ENCODE measurements at places on chromosomes 6 and 20.

DNA sequence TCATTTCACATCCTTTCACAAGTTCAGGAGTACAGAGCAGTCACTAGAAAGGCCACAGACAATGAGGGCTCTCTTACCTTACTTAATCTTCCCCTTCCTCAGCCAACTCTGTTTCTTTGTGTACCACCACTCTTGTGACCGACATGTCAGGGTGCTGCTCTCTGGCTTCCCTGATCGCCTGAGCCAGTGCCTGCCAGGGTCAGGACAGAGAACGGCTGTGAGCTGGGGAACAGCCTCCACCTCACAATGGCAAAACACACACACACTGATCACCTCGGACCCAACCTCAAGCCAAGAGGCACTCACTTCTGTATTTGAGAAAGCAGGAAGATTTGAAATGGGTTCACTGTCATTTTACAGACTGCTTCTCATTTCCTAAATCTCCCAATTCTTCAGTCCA, 30.8 kb downstream of the SMLR1 start:
- DNase-seq: no peak

DNA sequence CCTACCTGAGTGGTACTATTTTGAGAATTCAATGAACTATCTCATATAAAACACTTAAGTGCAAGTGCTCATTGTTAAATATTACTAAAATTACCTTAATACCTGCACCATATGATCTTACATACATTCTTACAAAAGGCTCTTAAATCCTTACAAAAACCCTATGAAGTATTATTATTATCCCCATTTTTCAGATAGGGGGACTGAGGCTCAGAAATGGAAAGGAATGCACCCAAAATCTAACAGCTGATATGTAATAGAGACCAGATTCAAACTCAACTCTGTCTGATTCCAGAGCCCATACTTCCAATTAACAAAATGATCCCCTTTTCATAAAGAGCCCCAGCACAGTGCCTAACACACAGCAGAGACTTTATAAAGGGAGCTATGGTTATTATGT, 17.5 kb downstream of the BCL2L1 start:
- DNase-seq: no peak

GRCh38 chr20:59660471-59660870, 56.1 kb downstream of the PHACTR3 start:
- no peak for DNase-seq

DNA sequence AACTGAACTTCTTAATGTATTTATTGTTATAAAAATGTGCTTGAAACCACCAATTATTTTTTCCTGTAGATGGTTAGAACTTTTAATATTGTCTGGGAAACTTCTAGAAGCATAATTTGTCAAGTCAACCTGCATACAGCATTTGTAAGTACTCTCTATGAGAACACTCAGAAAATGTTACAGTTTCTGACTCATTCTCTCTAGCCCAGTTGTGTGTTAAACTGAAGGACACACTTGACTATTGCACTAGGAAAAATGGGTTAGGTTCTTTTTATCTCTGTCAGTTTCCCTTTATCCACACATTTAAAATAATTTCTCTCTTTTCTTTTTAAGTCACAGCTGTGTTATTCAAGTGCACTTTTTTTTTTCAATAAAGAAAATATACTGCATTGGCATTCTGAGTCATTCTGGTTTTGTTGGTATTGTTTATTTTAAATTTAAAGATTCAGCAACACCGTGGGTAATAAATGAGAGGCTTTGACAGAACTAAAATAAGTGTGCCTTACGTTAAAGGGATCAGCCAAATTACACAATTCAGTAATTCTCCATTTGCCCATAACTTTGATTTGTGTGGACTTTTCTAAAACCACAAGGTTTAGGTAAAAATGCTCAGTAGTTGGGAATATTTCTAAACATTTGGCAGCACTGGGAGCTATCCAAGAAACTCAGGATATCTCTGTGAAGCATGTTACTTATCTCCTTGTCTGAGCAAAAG, 50.7 kb downstream of the OPN5 start:
- no peak for DNase-seq

- no peak for DNase-seq
Observed at GRCh38 chr6:2035046-2035445, 210.4 kb downstream of the GMDS start.

Data from fibroblast of skin of right quadriceps (primary cell).